Activated CD4-positive, CD25-positive, alpha-beta regulatory T cell (primary cell): ENCODE measurements at places on chromosomes 13 and 19.

DNA sequence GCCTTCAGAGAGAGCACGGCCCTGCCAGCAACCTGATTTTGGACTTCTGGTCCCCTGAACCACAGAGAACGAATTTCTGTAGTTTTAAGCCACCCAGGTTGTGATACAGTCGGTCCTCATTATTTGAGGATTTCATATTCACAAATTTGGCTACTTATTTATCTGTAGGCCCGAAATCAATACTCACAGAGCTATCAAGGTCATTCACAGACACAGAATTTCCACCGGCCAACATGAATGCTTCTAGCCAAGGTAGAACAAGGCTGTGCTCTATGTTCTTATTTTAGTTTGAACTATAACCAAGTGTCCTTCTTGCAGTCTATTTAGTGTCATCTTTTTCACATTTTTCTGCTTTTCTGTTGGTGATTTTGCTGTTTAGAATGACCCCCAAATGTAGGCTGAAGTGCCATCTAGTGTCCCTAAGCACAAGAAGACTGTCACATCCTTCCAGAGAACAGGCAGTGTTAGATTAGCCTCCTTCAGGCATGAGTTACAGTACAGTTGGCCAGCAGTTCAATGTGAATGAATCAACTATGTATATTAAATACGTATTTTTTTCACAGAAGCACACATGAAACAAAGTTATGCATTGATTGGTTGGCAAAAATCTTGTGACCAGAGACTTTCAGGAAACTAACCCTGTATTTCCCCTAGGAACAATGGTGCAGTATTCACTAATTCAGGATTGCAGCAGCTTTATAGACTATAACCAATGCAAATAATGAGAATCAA, 63.5 kb downstream of the C13orf42 start:
- no peak for DNase-seq

GRCh38 chr19:33551676-33552075, 30.1 kb upstream of the PEPD start:
- no peak for DNase-seq

GRCh38 chr19:13588957-13589833, 82.9 kb upstream of the CACNA1A start:
- peak; percentile 67 for DNase-seq

GRCh38 chr13:100100115-100100879, 11.4 kb downstream of the PCCA start:
- DNase-seq, result no peak

DNA sequence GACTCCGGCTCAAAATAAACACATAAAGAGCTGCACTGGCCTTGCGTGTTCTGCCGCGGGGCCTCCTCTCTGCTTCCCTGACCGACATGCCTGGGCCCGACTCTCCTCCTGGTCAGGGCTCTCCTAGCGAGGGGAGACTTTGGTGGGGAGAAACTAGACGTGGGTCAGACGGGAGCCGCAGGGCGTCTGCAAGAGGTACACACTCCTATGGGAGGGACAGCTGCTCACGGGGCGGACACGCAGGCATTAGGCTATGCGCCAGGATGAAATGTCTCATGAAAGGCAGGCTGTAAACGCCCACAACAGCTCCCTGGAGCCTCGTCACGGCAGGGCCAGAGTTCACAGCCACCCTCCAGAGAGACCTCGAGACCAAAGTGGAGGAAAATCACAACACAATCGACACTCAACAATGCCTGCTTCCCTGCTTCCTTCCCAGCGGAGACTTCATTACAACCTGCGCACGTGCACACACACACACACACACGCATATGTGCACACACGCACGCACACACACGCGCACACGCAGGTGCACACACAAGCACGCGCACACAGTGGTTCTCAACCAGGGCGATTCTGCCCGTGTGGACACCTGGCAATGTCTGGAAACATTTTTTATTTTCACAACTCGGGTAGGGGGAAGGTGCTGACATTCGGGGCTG, 5.8 kb downstream of the SLC39A3 start:
- no peak for DNase-seq

DNA sequence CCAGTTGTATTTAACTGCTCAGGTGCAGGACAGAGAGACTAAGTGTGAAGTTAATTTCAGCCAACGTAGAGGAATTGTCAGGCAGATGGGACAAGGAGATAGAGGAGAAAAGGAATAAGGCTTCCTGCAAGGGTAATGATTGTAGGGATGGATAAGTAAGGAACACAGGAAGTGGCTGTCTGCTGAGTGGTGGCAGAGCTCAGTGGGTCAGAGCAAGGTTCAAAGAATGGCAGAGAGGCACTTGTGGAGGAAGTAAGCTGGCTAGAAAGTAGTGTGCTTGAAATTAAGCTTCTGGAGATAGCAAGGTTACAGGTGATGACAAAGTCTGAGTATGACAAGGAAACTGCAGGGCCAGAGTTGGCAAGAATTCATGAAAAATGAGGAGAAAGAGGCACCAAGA, 47.9 kb downstream of the USPL1 start:
- no peak for DNase-seq

- DNase-seq, result no peak
Observed at GRCh38 chr13:111480976-111481375, 160.5 kb downstream of the TEX29 start.

DNA sequence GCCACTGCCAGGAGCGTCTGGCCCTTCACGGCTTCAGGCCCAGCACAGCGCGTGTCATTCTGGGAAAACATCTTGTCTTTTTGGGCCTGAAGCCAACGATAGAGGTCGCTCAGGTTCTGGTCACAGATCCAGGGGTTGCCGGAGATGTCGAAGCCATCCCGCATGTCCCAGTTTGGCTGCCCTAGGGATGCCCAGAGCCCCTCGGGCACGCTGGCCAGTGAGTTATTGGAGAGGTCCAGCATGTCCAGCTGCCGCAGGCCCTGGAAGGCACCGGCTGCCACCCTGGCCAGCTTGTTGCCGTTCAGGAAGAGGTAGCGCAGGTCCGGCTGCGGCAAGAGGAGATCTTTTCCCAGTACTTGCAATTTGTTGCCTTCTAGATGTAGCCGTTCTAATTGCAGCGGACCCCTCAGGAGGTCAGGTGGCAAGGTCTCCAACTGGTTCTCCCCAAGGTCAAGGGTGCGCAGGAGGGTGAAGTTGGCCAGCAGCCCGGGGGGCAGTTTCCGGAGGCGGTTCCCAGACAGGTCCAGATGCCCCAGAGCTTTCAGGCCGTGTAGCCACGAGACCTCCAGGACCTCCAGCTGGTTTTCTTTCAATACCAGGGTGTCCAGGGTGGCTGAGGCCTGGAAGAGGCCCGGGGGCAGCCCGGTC, 1.8 kb downstream of the LRG1 start:
- no peak for DNase-seq

- DNase-seq, result no peak
Observed at GRCh38 chr19:13215572-13216380, 65.6 kb downstream of the IER2 start.

DNA sequence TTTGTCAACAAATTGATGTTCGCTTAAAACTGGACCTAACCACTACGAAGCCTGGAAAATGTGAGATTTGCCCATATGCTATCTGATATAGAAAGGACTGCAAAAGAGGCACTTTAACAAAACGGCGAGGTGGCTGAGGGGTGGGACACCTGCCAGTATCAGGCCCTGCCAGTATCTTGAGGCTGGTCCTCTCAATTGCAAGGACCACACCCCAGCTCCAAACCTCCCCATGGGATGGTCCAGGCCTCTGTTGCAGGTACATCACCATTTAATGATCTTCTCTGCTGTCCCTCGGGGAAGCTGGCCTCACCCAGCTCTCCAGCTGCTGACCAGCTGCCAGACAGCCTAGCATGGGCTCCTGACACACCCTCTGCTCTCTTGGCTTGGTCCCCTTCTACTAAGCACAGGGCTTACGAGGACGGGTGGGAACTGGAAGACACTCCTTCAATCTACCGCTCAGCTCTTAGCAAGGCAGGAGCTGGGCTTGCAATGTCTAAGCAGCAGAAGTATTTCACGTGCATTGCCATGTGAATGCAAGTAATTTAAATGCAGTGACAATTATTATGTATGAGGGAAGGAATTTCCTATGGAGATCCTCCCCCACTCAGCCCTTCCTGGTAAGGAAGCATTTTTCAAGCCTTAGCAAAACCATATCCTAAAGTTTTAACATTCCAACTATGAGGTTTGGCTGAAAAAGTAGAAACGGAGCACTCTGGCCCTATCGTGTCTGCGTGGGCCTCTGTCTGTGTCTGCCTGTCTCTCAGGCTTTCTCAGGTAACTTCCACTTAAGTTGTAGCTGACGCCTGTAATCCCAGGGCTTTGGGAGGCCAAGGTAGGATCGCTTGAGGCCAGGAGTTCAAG, 63.9 kb downstream of the LATS2 start:
- no peak for DNase-seq

- DNase-seq, result no peak
Observed at GRCh38 chr13:79190932-79191331, 215.1 kb downstream of the RBM26 start.

DNA sequence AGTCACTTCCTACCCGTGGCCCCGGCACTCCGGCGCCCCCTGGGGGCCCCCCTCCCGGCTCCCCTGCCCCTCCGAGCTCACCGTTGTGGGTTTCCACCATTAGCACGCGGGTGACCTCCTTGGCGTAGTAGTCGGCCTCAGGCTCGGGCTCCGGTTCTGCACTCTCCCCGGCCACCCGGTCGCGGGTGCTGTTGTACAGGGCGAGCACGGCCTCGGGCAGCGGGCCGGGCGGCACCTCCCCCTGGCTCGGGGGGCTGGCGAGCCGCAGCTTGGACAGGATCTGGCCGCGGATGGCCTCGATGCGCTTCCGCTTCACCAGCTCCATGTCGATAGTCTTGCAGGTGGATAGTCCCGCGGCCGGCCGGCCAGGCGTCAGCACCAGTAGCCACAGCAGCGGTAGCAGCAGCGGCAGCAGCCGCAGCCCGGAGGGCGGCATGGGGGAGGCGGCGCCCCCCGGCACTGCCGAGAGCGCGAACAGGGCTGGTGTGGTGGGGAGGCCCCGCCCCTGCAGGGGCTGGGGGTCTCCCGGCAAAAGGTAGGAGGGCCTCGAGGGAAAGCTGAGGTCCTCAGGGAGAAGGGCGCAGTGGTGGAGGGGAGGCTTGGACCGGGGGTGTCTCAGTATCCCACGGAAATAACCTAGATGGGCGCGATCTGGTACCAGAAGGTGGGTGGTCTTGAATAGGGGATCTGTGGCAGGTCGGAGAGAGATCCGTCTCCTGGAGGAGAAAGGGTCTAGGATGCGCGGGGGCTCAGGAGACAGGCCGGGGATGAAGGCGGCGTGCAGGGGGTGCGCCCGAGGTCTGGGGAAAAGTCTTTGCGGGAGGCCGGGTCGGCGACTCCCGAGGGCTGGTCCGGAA, 885 bp downstream of the TGFB1 start:
- peak; percentile 66 for DNase-seq

DNA sequence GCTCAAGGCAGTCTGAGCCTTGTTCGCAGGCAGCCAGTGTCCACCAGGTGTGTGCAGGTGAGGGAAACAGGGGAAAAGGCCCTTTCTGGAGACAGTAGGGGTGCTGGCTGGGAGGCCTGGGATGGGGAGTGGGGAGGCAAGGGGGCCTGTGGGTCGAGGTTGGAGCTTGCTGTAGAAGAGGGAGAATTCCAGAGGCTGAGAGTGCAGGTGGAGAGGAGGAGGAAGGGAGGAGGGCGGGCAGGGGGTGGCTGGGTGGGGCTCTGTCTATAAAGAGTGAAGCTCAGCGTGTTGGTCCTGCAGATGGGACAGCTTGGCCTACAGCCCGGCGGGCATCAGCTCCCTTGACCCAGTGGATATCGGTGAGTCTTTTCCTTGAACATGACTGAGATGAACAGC, at the start of gene CCL25:
TSS of gene CCL25 (plus strand) at position 297 of the 396 bp plus-strand sequence. CDS start 290 bp downstream, outside the sequence.
- no peak for DNase-seq

- DNase-seq, result peak; percentile 80
Observed at GRCh38 chr19:3721131-3721886, 13.1 kb downstream of the TJP3 start.

DNA sequence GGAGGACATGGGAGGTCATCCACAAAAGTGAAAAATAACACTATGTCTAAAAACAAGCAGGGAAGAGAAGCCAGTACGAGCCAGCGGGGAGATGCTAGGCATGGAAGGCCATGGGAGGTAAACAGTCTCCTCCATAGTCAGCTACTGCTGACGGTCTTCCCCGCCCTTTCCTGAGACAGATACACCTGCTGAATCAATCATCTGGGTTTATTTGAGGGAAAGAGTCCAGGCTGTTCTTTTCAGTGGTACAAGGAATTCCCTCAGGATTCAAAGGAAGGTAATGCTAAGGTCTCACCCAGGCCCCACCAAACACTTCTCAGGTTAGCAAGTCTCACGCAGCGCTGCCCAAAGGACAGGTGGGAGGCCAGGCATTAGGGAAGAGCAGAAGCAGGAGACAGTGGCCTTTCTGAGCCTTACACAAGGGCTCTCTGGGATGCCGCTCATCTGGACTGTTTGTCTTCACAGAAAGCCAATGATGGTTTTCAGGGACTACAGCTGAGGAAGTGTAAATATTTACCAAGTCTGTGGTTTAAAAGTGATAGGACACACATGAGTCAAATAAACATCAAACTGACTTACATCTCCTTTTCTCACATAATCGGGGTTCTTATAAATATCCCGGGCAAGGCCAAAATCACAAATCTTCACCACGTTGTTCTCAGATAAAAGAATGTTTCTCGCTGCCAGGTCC, 173.9 kb downstream of the FLT1 start:
- DNase-seq, result no peak

DNA sequence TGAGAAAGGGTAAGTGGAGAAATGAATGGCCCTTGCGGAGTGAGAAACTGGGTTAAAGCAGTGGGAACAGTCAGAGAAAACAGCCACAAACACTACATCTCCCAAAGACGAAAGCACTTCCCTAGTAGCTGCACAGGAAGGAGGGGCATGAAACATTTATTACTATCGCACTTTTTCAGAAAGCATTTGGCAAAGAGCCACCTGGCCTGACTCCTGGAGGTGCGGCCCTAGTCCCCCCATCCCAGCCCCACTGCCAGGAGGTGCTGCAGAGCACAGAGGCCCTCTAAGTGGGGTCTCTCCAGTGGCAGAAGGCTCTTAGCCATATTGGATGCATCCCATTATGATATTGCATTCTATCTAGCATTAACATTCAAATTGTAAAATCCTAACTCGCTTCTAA, 55.8 kb downstream of the MTMR6 start:
- no peak for DNase-seq

DNA sequence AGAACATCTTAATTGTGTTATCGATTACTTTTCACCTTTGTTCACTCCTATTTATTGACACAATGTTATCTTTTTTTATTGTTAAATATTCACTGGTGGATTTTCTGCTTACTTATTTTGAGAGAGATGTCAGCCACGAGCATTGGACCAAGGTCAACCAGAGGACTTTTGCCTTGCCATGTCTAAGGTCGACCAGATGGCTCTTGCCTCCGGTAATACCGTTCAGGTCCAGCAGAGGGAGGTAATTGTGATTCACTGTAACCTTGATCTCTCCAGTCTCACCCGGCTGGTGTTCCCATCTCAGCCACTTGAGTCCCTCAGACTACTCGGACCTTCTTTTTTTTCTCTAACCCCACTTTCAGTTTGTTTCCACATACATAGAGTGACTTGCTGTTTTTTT, 1438.1 kb downstream of the UQCRFS1 start:
- no peak for DNase-seq
